ENCODE measurements at places on chromosomes 12 and 14.

GRCh38 chr12:80777587-80777986 is 60.9 kb downstream of the MYF5 start:
- no peak for DNase-seq

DNA sequence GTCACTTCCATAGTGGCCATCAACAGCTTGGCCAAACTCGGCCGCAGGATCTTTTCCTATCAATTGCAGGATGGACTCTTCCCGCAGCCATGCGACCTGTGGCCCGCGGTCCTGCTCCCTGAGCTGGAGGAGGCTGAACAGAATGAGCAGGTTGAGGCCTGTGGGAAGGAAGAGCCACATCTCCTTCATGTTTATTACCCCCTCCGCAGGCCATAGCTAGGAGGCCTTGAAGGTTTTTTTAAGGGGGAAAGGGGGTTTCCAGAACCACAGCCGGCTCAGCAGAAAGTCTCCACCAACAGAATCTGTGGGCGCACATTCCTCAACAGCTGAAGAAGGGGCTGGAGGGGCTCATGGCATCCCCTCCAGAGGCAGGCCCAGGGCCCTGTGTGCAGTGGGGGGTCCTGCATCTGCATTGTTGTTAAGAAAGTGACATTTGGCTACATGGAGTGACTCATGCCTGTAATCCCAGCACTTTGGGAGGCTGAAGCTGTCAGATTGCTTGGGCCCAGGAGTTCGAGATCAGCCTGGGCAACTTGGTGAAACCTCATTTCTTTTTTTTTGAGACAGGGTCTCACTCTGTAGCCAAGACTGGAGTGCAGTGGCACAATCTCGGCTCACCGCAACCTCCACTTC is 25.2 kb upstream of the PPP1R13B start:
- peak; percentile 38 for DNase-seq

- no peak for DNase-seq
Observed at GRCh38 chr14:31939934-31940333, 137.2 kb upstream of the ARHGAP5 start.

DNA sequence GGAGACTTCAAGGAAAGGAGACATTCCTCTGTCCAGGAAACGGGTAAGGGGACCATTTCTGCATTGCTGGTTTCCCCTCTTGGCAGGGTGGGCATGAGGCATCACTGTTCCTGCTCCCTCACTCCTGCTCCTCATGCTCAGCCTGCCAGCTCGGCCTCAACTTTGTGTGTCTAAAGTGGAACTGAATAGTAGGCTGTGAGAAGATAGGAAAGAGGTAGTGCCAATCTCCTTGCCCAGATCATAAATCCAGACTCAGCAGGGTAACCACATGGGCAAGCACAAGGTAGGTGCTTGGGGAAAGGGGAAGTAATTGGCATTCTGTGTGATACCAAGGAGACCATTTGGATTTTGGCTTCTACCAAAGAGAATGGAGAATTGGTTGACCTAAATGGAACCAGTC is 2.6 kb downstream of the LTB4R start:
- no peak for DNase-seq

DNA sequence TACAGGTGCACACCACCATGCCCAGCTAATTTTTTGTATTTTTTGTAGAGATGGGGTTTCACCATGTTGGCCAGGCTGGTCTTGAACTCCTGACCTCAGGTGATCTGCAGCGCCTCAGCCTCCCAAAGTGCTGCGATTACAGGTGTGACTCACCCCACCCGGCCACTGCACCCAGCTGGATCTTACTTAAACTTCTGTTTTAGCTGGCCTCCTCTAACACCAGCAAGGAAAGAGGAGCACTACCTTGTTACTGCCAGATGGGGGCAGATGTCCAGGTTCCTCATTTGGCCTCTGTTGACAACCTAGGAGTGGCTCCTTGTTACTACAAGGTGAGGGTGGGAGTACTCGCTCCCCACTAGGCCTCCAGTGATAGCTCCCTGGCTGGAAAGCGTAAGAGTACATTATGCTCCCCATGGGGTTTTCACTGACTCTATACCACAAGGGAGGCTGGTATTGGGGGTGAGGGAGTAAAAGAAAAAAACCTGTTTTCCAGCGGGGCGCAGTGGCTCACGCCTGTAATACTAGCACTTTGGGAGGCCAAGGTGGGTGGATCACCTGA is 13.2 kb upstream of the ARF6 start:
- peak; percentile 82 for DNase-seq

- no peak for DNase-seq
Observed at GRCh38 chr12:41466300-41466699, 278.2 kb downstream of the PDZRN4 start.

DNA sequence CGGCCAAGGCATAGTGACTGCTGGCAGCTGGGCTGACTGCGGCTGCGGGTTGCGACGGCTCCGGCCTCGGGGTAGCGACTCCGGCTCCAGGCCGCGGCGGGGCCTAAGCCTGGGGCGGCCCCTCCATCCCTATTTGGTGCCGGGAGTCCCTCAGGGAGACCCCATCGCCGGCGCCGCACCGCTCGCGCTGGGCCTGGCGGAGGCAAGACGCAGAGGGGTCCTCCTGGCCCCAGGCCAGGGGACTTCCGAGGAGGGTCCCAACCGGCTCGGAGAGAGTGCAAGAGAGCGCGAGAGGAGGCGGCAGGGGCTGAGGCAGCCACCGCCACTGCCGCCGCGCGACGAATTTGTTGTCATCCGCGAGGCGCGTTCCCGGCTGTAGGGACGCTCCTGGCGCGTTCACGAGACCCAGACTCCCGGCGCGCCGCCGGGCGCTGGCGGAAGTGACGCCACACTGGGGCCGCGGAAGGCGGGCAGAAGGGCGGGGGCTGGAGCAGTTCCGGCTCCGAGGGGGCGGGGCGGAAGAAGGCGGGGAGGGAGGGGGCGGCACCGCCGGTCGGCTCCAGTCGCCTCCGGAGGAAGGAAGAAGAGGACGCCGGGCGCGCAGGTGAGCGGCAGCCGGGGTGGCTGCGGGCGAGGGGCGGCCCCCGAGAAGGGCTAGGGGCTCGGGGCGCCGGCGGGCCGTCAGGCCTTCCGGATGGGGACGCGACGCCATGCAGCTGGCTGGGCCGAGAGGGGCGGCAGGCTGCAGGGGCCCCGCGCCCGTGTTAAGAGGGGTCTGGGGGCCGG is at the start of the genes ATG2B and GSKIP:
Gene ATG2B (minus strand): TSS at position 377 of the 786 bp plus-strand sequence. CDS start 365 bp downstream, at position 12.
Gene GSKIP (plus strand): TSS at position 562 of the 786 bp plus-strand sequence. CDS start 18,722 bp downstream, outside the sequence.
- peak; percentile 97 for DNase-seq

DNA sequence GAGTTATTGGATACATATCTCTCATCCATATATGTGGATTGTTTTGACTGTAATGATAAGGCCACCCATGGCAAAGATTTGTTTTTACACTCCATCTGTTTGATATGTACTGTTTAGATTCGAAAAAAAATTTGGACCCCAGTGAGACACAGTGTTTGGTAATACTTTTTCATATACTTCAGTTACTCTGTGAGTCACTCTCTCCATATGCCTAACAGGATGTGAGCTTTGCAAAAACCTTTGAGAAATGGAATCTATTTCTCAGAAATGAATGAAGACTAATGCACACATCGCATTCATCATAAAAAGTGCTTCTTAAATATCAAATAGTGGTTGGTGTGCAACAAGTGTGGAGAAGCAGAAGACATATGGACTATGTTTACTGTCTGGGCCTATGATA is 781.5 kb downstream of the SLC6A15 start:
- DNase-seq = no peak

- DNase-seq = no peak
Observed at GRCh38 chr12:55824726-55825125, 4.7 kb downstream of the DNAJC14 start.

DNA sequence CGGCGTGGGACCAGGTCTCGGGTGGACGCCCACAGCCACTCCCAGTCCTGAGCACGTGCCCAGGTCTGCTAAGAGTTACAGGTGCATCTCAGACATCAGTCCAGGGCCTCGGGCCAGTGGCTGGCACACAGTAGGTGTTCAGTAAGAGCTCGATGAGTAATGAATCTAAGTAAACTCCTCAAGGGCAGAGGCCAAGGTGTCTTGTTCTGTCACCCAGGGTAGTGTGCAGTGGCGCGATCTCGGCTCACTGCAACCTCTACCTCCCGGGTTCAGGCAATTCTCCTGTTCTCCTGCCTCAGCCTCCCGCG is 11.2 kb downstream of the TTC7B start:
- DNase-seq = no peak

DNA sequence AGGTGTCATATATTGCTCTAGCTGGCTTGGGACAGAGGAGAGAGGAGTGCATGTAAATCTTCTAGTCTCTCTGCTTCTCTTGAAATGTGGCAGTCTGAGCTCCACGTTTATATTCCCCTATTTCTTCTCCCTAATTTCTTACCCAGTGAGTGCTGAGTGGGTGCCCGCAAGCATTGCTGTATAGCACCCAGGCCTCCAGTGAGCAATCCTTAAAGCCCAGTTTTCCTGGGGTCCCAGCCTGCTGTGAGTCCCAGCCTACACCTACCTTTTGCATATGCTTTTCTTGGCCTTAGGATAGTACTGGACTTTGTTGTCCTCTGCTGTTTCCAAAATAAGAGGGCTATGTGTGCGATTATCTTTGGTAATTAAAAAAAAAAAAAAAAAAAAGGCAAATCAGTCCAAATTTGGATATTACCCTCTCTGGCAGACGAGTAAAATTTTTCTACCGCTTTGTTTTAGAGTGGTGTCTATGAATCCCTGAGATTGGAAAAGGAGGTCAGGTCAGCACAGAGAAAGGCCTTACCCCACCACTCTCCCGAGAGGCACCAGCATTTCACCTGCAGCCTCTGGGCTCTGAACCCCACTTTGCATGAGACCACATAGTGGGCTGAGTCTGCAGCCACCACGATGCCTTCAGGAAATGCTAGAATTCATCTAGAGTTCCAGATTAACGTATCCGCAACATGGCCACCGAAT is 1.1 kb downstream of the MGST1 start:
- DNase-seq = no peak

GRCh38 chr14:61925732-61926435 is 163.7 kb downstream of the SNAPC1 start:
- DNase-seq = no peak

GRCh38 chr12:57208631-57209282 is 7.8 kb upstream of the NXPH4 start:
- no peak for DNase-seq

GRCh38 chr12:70033310-70033709 is 208.3 kb downstream of the MYRFL start:
- DNase-seq = no peak

GRCh38 chr12:32134101-32134888 is 27.6 kb downstream of the BICD1 start:
- DNase-seq = peak; percentile 23

GRCh38 chr14:85533861-85534291 is 3.9 kb downstream of the FLRT2 start:
- no peak for DNase-seq
